ENCODE measurements at places on chromosomes 3 and 15. TPM values are rescaled to one million over a fixed set of nuclear protein-coding genes. Genes with fewer than 3 reads are reported as not detected.

- no peak for DNase-seq
Measured at GRCh38 chr3:151499168-151499567, 38.3 kb upstream of the IGSF10 start.

The ANKRD63 gene
- total RNA-seq, result 0.26 TPM

The LRRC34 gene
- total RNA-seq, result 5.1 TPM

The AVEN gene
- 16.1 TPM for total RNA-seq

GRCh38 chr3:1495466-1495865 is 402.6 kb downstream of the CNTN6 start:
- DNase-seq, result no peak

The PARP15 gene
- total RNA-seq, result 0.18 TPM

DNA sequence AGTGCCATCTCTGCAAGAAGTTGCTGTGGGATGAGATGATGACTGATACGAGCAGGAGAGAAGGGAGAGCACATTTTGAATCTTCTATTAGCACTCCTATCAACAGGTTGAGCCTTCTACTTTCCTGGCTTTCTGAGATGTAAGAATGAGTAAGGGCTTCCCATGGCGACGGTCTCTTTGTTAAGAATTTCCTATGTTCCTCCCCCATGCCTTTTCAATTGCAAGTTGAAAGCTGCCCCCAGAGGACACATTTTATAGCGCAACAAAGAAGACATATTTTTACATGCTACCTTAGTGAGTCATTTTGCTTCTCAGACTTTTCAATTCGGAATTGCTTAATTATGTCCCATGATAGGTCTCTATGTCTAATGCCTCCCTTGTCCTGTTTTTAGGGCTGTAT is 71.3 kb upstream of the LRTM1 start:
- DNase-seq, result peak; percentile 60

- DNase-seq, result peak; percentile 96
Measured at GRCh38 chr15:52261498-52262242, 33.9 kb downstream of the MYO5C start.

DNA sequence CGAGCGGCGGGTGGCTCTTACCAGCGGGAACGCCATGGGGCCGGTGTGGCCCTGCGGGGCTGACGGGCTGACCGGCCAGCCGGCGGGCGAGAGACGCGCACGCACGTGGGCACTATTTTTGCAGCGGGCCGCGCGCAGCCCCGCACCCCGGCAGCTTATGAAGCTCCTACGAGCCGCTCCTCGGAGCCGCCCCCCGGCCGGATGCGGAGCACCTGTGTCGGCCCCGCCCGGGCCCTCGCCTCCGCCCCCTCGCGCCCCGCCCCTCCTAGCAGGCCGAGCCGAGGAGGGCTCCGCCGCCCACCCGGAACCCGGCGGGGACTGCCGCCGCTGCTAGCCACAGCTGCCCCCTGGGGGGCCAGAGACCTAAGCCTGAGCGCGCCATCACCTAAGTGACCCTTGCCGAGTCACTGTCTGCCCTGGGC is 683 bp upstream of the CPEB1 start:
- DNase-seq, result peak; percentile 73

GRCh38 chr15:85019815-85020590 is 38.3 kb downstream of the PDE8A start:
- DNase-seq, result no peak

DNA sequence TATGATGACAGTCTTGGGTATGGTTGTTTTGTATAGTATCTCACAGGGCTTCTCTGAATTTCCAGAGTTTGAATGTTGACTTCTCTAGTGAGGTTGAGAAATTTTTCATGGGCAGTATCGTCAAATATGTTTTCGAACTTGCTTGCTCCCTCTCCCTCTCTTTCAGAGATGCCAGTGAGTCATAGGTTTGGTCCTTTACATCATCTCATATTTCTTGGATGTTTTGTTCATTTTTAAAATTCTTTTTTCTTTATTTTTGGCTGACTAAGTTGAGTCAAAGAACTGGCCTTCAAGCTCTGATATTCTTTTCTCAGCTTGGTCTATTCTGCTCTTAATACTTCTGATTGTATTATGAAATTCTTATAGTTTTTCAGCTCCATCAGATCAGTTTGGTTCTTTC is 282.3 kb upstream of the NECTIN3 start:
- no peak for DNase-seq

The LRRC2 gene
- total RNA-seq, result 2.6 TPM

- DNase-seq, result no peak
Measured at GRCh38 chr3:129348734-129349133, 70.1 kb downstream of the HMCES start.

DNA sequence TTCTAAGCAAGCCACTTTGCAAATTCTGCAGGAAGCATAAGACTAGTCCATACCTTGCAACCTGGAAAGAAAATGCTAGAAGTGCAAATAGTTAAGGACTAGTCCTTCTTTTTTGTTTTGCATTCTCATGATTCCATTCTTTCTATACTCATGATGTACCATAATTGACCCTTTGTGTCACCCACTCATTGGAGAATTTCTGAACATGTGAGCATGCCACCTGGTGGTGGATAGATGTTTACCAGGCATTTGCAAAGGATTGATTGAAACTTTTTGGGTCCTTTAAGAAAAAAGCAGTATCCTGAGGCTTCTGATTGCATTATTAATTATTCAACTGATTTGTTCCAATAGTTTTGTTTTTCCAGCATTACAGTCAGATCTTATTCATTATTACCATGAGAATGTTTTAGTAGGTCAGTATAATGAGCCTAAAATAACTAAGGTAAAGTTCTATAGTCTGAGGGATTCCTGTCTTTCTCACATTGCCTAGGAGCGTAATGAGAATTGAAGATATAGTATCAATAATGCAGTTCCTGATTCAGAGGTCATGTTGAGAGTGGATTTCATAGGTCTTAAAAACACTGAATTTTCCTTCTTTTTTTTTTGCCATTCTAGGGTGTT is 20.2 kb upstream of the DIPK2A start:
- no peak for DNase-seq

Measured in H9 (cell line).